ENCODE measurements at places on chromosomes 4 and X.

- DNase-seq: peak; percentile 50
Observed at GRCh38 chr4:113899271-113900070, 80.0 kb downstream of the ARSJ start.

DNA sequence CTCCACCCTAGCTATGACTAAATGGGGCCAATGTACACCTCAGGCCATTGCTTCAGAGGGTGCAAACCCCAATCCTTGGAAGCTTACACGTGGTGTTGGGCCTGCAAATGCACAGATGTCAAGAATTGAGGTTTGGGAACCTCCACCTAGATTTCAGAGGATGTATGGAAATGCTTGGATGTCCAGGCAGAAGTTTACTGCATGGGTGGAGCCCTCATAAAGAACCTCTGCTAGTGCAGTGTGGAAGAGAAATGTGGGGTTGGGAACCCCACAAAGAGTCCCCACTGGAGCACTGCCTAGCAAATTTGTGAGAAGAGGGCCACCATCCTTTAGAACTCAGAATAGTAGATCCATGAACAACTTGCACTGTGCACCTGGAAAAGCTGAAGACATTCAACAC lies 284.1 kb downstream of the ANTXR2 start:
- no peak for DNase-seq

DNA sequence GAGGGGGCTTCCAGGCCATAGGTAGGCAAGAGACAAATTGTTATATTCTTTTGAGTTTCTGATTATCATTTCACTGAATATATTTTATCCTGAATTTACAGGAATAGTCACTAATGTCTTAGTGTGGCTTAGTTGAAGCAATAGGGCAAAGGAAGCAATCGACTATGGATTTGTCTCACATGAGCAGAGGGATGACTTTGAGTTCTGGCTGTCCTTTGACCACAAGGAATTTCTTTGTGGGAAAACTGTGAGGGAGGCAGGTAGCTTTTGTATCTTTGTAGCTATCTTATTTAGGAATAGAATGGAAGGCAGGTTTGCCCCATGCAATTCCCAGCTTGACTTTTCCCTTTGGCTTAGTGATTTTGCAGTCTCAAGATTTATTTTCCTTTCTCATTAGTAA lies 207.3 kb upstream of the ANXA10 start:
- DNase-seq: no peak

- DNase-seq: no peak
Observed at GRCh38 chr4:52926196-52926974, 64.3 kb downstream of the RASL11B start.

DNA sequence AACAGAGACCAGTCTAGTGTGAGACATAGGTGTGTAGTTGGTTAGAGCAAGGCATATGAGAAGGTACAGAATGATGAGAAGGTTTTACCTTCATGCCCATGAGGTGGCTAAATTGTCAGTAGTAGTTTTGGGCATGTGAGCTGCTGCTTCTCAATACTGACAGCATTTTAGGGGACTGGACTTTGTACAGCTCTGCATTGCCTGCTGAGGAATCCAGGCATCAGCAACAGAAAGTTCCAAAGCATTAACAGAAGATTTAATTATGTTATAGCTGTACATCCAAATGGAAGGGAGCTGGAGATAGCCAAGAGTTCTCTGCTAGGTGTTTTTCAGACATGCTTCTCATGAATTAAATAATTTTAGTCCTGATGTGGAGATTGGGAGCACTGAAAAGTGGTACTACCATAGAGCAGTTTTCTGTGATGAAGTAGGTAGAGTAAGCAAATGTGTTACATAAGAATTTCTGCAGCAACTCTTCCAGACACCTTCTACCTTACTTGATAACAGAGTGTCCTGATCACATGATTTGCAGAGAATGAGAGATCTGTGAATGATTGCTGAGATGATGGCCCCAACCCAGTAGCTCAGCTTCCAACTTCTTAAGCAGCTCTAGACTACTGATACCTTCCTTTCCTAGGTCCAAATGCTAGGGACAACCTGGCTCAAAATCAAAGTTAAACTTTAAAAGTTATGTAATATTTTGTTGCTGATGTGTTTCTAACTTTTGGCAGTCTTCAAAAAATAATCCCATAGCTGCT lies 30.4 kb downstream of the FNIP2 start:
- DNase-seq: no peak

GRCh38 chr4:153115322-153116290 lies 88.6 kb upstream of the TRIM2 start:
- peak; percentile 69 for DNase-seq

DNA sequence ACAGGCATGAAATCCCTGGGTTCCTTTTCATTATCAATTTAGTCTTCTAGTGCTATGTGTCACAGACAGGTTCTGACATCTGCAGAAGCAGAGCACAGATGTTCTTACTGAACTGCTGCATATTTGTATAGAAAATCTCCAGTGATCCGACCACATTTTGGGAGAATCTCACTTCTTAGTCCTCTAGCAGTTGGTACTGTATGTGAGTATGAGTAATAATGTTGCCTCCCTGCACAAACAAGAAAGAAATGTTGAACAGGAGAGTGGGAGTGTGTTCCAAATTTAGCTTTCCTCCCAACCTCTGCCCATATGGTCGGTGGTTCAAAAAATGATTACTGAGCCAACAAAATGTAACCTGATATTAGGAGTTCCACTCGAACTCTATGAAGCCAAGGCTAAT lies 165.3 kb upstream of the GPC4 start:
- DNase-seq: no peak

GRCh38 chr4:88674979-88675378 lies 22.6 kb downstream of the NAP1L5 start:
- no peak for DNase-seq

DNA sequence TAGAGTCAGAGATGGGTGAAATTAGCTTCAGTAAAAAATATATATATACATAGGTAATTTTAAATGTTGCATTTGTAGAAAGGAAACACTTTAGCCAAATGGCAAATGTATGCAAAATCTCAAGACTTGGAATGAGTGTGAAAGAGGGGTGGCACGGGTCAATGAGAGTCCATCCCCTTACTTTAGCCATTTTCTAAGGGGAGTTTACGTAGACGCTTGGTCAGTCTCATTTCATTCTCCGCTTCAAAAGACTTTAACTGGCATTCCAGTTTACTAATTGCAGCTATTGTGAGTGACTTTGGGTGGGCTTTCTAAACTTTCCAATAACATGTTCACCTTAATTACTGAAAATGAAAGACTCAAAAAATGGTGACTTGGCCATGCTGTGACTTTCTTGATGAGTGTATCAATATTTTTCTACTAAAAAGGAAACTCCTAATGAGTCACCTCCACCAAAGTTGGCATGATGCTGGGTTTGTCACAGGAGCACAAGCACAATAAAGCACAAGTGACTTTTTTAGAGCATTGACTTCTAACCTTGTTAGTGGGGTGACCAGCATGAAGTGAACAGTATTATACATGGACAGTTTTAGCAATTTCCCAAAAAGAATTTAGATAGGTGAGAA lies 356.0 kb upstream of the RASGEF1B start:
- no peak for DNase-seq

DNA sequence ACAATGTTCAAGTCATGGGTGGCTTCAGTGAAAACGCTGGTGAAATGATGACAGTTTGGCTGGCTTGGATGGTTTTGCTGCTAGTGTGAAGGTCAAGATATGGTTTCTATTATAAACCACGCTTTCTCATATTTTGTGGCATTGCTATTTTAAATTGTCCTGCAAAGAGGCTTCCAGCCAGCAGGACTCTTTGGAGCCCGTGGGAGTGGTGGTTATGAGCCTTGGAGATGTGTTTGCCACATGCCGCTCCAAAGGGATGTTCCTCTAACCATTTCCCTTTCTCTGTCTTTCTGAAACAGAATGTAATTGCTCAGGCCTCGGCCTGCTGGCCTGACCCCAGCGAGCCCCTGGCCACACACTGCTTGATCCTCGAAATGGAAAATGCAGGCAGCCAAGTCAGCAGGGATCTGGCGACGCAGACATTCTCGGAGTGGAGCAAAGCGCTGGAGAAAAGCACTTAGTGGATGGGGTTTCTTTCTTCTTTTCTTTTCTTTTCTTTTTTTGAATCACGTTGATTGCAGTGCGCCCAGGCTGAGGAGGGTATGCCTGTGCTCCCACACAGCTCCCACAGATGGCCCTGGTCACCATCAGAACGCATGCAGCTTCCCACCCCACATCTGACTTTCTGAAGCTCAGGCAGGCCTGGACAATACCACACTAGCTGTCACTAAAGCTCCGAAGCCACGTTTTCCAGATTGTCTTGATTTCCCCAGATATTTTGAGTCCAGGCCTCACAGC lies 114.0 kb downstream of the ENPP6 start:
- DNase-seq: no peak

GRCh38 chr4:87073199-87074120 lies 138.6 kb downstream of the AFF1 start:
- peak; percentile 55 for DNase-seq

DNA sequence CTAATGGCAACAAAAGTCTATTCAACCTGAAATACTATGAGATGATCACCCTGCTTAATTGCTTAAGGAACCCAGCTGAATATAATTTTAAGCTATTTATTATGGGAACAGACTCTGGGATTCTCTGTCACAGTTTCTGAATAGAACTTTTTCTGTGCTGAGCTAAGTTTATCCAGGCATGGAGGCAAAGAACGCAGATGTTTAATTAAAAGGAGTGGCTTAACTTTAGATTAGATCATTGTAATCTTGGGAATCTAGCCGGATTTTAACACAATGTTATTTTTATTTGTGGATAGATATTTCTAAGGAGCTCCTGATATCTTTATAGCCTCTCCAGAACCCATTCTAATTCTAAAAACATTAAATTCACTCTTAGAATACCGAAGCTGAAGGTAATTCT lies 353.4 kb downstream of the STIM2 start:
- DNase-seq: no peak

GRCh38 chr4:10157478-10158332 lies 41.1 kb upstream of the WDR1 start:
- peak; percentile 15 for DNase-seq

GRCh38 chr4:22875587-22876257 lies 183.0 kb downstream of the GBA3 start:
- no peak for DNase-seq

- no peak for DNase-seq
Observed at GRCh38 chr4:91171217-91171616, 1044.0 kb downstream of the CCSER1 start.

DNA sequence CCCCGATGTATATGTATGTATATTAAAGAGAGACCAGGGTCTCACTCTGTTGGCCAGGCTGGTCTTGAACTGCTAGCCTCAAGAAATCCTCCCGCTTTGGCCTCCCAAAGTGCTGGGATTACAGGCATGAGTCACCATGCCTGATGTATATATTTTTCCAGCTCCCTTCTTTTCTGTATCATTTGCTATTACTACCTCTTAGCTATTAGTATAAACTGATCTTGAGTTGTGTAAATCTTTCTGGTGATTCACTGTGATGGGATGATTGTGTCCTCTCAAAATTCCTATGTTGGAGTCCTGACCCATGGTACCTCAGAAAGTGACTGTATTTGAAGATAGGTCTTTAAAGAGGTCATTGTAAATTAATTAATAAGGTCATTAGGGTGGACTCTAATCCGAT lies 53.1 kb downstream of the HPRT1 start:
- DNase-seq: no peak

GRCh38 chrX:13373431-13374187 lies 53.8 kb upstream of the ATXN3L start:
- DNase-seq: no peak

- DNase-seq: no peak
Observed at GRCh38 chr4:185463541-185463940, 8.0 kb downstream of the CCDC110 start.

DNA sequence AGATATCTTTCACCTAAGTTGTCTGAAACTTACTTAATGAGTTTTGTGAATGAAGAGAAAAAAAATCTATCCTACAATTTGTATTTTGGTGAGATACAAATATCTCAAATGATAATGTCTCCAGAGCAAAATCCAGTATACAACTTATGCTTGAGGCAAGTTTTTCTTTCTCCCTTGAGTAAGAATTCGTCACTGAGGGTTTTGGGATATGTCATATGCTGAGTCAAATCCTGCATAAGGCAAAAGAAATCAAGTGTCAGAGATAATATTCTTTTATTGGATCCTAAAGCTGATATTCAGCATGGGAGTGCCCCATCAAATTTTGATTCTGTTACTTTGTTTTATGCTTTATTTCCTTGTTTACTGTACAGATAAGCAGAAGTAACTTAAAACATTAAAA lies 1308.6 kb downstream of the ARAP2 start:
- no peak for DNase-seq

DNA sequence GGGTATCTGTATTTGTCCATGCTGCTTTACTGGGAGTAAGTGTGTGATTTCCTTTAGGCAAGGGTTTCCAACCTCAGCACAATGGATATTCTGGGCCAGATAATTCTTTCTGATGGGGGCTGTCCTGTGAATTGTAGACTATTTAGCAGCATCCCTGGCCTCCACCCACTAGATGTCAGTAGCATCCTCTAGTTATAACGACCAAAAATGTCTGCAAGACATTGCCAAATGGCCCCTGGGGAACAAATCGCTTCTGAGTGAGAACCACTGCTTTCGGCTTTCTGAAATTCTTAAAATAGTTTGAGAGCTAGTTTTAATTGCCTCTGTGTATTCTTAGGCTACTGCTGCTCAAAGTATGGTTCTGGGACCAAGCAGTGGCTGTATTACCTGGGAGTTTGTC lies 81.2 kb upstream of the GPM6B start:
- DNase-seq: no peak

DNA sequence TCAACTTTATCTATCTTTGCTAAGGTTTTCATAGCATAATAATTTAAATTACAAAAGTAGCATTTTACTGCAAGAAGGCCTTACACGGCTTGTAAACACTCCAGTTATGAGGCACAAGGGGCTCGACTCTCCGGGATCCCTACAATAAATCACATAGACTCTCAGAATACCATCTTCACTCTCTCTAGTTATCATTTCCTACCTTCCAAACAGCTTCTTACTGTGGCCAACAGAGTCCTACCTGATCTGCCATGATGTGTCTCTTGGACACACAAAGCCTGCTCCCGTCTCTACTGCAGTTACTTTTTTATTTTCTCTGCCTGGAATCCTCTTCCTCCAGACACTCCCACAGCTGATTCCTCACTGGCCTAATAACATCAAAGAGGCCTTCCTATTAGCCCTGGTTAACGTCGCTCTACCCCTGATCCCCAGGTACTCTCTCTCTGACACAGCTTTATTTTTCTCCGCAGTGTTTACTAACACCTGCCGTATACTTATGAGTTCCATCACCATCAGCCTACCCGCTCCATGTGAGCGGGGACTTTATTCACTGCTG lies 559.6 kb upstream of the DIPK2B start:
- DNase-seq: no peak

- DNase-seq: peak; percentile 5
Observed at GRCh38 chrX:50579955-50580354, 109.3 kb upstream of the DGKK start.

DNA sequence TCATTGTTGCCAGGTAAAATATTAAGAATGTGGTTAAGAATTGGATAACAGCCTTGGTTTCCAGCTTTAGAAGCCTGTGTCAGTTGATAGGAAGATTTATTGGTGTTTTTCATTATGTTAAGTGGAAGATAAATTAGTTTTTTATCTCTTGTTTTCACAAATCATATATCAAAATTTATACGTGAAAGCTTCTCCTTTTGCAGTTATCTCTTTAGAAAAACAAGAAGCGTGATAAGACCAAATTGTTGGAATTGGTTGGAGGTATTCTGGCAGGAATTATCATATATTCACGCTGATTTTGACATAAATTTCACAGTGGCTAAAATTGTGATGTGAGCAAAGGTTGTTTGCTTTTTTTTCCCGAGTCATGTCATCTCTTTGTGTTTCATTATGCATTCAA lies 90.6 kb downstream of the FRMPD4 start:
- DNase-seq: no peak
